Endothelial cell of umbilical vein (primary cell): ENCODE measurements at places on chromosomes 5 and 9. TPM values are rescaled to one million over a fixed set of nuclear protein-coding genes. Genes with fewer than 3 reads are reported as not detected.

The PCDHA9 gene
- not detected in 2 replicates for total RNA-seq

The PLPP7 gene
- 0.83 and 2.1 TPM in 2 replicates for total RNA-seq

The ADAMTS13 gene
- total RNA-seq, result 1.4 and 2.5 TPM in 2 replicates

The HMCN2 gene
- 0.18 and 0.24 TPM in 2 replicates for total RNA-seq

The SPINK4 gene
- not detected in 2 replicates for total RNA-seq

The DOK3 gene
- 5.3 and 8.1 TPM in 2 replicates for total RNA-seq

The NUDT2 gene
- total RNA-seq, result 25.1 and 25.2 TPM in 2 replicates

The CER1 gene
- total RNA-seq, result not detected in 2 replicates

The INSL4 gene
- total RNA-seq, result not detected in 2 replicates

The PCSK5 gene
- total RNA-seq, result 4.8 and 5.1 TPM in 2 replicates

The NREP gene
- total RNA-seq, result 96.7 and 107 TPM in 2 replicates

The SH3PXD2B gene
- 66.3 and 71.8 TPM in 2 replicates for total RNA-seq

The SPATA31A3 gene
- not detected in 2 replicates for total RNA-seq

The MYOT gene
- total RNA-seq, result not detected in 2 replicates

The EFNA5 gene
- total RNA-seq, result 22.1 and 22.6 TPM in 2 replicates

The RANBP6 gene
- 20.9 and 21.9 TPM in 2 replicates for total RNA-seq

The POLK gene
- total RNA-seq, result 22.1 and 27.3 TPM in 2 replicates

The PDLIM4 gene
- total RNA-seq, result 65.7 and 69.8 TPM in 2 replicates

The ITGA2 gene
- 53.2 and 62.3 TPM in 2 replicates for total RNA-seq

The PKN3 gene
- total RNA-seq, result 39.3 and 40.4 TPM in 2 replicates

The PRDM9 gene
- total RNA-seq, result not detected in 2 replicates

The SPINK5 gene
- total RNA-seq, result 0.55 and 0.91 TPM in 2 replicates

The DPM2 gene
- total RNA-seq, result 41.9 and 47.9 TPM in 2 replicates

The ARL14EPL gene
- 0.58 TPM in 1 of 2 replicates, not detected in the other for total RNA-seq

The CMBL gene
- 14.3 and 15.9 TPM in 2 replicates for total RNA-seq

The TEK gene
- total RNA-seq, result 38.9 and 44.1 TPM in 2 replicates
